ENCODE measurements at places on chromosomes 5 and 9. TPM values are rescaled to one million over a fixed set of nuclear protein-coding genes. Genes with fewer than 3 reads are reported as not detected.

Gene ADGRD2
- 0.10 TPM for total RNA-seq

Gene RUFY1
- 68.8 TPM for total RNA-seq

Gene TMEFF1
- total RNA-seq: not detected

Gene C5orf58
- total RNA-seq: not detected

Gene LCN9
- not detected for total RNA-seq

Gene SPATA31A3
- total RNA-seq: not detected

Gene BAAT
- total RNA-seq: 0.10 TPM

Gene TAS2R1
- total RNA-seq: not detected

Gene FRMD3
- total RNA-seq: 15.1 TPM

Gene PCDHGC4
- 0.10 TPM for total RNA-seq

Gene HMCN2
- total RNA-seq: not detected

All from mononuclear cell (primary cell).